A375 (cell line): ENCODE measurements at places on chromosomes 5 and 9. TPM values are rescaled to one million over a fixed set of nuclear protein-coding genes. Genes with fewer than 3 reads are reported as not detected.

BASP1 gene
- 4.7 and 5.9 TPM in 2 replicates for total RNA-seq

IQGAP2 gene
- total RNA-seq = 0.98 and 1.4 TPM in 2 replicates

EQTN gene
- not detected in 2 replicates for total RNA-seq

MEGF10 gene
- 0.91 and 2.0 TPM in 2 replicates for total RNA-seq

TXNDC8 gene
- total RNA-seq = not detected in 2 replicates

PCDH1 gene
- 37.9 and 41.7 TPM in 2 replicates for total RNA-seq

OR1N2 gene
- not detected in 2 replicates for total RNA-seq

NDST1 gene
- 14.9 and 28.7 TPM in 2 replicates for total RNA-seq

FAM151B gene
- total RNA-seq = 1.9 and 2.6 TPM in 2 replicates

CDKN2B gene
- total RNA-seq = not detected in 2 replicates

PCDHGA12 gene
- 0.80 and 1.2 TPM in 2 replicates for total RNA-seq

IZUMO3 gene
- not detected in 2 replicates for total RNA-seq
